ENCODE measurements at places on chromosomes 11 and 22.

DNA sequence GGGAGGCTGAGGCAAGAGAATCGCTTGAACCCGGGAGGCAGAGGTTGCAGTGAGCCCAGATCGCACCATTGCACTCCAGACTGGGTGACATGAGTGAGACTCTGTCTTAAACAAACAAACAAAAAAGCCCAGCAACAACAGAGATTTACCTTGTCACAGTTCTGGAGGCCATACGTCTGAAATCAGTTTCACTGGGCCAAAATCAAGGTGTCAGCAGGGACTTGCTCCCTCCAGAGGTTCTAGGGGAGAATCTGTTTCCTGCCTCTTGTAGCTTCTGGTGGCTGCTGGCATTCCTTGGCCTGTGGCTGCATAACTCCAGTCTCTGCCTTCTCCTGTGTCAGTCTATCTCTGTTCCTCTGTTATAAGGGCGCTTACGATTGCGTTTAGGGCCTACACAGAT is 1.5 kb downstream of the DDX10 start:
- DNase-seq: no peak

DNA sequence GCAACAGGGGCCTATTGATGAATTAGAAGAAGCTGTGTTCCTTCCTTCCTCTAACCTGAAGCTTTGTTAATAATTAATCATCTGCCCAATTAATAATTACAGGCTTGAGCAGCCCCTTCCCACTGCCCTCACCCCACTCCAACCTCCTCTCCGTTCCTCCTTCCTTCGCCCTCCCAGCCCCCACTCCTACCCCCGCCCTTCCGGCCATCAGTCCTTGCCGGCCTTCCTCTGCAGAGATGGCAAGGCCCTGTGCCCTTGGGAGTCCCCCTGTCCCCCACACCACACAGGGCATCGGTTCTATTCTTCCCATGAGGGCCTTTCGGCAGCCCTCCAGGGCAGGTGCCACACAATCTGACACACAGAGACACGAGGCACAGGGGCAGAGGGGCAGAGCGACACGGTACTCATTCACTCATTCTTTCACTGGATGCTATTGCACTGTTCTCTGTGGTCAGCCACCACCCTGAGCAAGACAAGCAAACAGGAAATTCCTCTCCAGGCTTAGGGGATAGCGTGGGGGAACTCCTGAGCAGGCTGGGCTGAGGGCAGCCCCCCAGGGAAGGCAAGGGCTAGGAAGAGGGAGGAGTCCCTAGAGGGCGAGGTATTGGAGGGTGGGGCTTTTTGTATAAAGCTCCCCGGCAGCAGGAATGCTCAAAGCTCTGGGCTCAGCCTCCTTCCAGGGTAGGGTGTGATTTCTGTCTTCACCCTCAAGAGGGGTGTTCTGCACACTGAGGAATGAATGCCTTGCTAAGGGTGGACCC is 14.7 kb downstream of the MGAT3 start:
- no peak for DNase-seq

DNA sequence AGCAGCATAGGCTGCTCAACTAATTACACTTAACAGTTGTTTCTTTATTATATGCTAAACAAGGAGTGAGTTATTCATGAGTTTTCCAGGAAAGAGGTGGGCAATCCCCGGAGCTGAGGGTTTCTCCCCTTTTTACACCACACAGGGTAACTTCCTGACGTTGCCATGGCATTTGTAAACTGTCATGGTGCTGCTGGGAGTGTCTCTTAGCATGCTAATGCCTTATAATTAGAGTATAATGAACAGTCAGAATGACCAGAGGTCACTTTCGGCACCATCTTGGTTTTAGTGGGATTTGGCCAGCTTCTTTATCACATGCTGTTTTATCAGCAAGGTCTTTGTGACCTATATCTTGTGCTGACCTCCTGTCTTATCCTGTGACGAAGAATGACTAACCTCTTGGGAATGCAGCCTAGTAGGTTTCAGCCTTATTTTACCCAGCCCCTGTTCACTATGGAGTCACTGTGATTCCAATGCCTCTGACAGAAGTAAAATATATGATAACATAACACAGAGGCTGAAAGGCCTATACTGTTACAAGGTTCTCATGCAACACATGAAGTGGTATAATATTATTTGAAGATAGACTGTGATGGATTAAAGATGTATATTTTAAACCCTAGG is 41.3 kb upstream of the RDX start:
- DNase-seq: no peak

DNA sequence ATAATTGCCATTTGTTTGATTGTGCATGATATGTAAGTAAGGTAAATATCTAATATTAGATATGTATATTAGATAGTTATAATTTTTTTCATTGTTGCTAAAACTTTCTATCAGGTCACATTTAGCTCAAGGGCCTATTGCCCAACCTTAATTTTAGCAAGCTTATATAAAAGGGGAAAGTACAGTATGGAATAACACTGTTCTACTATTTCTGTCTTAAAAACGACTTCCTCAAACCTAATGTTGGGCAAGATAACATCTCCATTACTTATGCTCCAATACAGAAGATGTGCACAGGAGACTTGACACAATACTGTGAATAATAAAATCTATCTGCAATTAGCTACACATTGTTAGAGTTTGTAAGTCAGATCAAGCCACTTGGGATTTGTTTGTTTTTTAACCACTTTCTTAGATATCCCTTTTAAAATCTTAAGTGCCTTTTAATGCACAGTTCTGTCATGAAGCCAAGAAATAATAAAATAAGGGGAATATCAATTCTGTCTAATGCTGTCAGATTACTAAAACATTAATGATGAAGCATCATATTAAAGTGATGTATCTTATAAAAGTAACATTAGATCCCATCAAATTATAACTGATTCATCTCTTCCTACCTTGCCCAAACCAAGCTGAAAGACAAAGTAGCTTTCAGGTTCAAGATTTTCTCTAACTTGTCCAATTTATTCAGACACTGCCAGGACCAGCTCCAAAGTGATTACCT is 98.1 kb downstream of the SIK3 start:
- no peak for DNase-seq

DNA sequence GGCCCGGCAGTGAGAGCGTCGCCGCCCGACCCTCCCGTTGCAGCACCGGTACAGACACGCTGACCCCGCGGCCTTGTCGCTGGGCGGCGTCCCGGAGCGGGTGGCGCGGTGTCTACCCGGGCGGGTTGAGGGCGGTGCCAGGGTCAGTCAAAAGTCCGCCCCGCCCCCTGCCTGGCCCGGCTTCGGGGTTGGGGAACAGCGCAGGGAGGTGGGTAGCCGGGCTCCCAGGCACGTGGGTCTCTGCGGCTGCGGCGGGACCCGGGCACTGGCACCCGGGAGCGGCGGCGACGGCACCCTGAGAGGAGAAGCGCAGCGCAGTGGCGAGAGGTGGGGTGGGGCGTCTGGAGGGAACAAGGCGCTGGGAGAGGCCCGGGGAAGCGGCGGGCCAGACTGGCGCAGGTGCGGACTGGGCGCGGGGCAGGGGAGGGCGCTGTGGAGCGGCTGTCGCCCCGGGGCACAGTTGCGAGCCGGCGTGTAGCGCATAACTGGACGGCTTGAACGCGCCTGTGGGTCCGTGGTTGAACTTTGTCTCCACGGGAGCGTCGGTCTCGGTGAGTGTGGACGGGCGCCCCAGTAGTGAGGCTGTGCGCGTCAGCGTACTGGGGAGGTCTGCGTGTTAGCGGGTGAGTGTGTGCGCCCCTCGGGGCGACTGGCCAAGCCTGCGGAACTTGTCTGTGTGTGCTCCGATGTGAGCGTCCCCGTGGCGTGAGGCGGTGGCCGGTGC is at the start of gene P2RY2:
Gene P2RY2 (plus strand): TSS at position 176 of the 724 bp plus-strand sequence. CDS start 15,879 bp downstream, outside the sequence.
- no peak for DNase-seq

DNA sequence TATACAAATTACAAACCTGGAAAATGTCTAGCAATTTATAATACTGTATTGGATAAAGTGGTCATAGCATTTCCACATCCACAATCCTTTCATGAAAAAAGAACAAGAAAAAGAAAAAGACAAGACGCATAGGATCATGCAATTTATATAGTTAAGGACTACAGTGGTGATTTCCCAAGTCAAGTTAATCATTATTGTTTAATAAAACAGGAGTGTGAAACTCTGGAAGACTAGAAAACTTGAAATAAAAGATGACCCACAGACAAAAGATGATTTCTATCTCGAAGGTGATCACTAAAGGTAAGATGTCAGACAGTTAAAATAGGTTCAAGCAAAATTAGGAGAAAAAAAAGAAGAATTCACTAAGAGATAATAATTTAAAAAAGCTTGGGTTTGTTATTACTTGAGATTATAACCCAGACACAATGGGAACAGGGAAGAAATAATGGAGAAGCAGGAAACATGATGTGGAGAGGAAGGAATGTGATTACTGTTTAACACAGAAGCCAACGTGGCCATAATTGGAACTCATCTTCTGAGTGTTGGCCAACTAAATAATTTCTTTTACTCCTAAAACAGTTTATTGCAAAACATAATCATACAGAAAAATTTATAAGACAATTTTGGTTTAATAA is 441.2 kb upstream of the ANO3 start:
- no peak for DNase-seq

DNA sequence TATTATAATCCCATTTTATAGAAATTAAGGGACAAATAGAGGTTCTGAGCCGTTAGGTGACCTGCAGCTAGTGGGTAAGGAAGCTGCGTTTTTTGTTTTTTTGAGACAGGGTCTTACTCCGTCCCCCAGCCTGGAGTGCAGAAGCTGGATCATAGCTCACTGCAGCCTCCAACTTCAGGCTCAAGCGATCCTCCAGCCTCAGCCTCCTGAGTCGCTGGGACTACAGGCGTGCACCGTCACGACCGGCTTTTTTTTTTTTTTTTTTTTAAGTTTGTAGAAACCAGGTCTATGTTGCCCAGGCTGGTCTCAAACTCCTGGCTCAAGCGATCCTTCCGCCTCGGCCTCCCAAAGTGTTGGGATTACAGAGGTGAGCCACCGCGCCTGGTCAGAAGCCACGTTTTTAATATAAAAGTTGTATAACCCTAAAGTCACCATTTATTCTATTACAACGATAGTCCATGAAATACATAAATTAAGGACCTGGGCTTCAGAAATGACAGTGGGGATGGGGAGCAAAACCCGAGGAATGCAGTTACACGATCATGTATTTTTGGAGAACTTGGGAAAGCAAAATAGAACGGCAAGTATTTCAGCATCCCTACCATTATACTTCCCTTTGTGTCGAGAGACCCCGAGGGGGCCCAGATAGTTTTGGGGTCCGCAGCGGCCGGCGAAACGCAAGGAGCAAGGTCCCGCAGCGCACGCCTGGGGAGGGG is 638 bp downstream of the SAAL1 start:
- DNase-seq: no peak

DNA sequence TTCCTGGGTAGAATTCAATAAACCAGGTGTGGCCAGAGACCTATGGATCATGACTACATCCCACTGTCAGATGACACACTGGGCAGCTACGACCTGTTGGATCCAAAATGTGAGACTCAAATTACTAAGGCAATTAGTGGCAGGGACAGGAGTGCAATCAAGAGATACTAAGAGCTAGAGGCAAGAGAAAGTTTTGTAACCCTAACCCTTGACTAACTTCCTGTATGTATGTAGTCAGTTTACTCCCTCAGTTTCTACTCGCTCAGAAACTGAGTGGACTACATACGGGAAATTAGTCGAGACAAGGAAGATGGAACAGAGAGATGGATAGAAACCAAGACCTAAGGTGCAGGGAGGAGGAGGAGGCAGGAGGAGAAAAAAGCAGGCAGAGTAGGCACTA is 2.7 kb downstream of the CYB5R2 start:
- DNase-seq: no peak

DNA sequence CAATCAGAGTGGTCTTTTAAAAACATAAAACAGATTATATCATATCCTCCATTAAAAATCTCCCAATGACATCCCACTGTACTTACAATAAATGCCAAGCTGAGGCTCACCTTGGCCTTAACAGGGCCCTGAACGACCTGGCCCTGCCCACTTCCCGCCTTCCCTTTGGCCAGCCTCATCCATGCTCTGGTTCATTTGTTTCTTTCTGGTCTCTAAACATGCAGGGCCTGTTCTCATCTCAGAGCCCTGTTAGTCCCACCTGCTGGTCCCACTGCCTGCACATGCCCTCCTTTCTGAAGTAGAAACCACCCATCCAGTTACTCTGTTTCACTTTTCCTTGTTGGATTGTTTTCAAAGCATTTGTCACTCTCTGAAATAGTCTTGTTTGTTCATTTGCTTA is 227.4 kb downstream of the INSC start:
- no peak for DNase-seq

DNA sequence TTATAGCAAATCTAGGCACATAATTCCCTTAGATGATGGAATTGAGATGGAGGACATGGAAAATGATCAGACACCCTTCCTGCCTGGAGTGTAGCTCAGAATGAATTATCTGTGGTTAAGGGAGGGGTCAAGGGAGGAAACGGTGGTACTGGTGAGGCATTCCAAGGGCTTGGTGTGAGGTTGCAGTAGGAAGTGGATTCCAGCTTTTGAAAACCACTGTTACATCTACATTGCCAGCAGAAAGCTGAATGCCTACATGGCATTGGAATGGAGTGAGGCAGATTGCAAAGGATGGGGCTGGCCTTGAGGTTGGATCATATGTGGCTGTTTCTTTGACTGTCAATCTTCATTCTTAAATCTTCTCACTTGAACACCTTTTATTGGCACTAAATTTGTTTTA is 684.4 kb downstream of the NTM start:
- no peak for DNase-seq

DNA sequence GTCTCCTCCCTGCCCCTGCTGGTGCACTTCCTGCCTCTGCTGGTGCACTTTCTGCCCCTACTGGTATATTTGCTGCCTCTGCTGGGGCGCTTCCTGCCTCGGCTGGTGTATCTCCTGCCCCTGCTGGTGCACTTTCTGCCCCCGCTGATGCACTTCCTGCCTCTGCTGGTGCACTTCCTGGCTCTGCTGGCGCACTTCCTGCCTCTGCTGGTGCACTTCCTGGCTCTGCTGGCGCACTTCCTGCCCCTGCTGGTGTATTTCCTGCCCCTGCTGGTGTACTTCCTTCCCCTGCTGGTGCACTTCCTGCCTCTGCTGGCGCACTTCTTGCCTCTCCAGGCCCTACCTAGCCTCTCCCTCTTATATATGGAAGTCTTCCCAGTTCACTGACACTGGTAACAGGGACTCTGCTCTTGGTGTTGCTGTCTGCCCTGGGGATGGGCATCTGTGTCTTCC is 10.1 kb downstream of the MTFP1 start:
- DNase-seq: no peak

- DNase-seq: no peak
Observed at GRCh38 chr11:65440831-65441499, 18.4 kb downstream of the NEAT1 start.

GRCh38 chr11:77479746-77480352 is 6.0 kb upstream of the PAK1 start:
- no peak for DNase-seq

DNA sequence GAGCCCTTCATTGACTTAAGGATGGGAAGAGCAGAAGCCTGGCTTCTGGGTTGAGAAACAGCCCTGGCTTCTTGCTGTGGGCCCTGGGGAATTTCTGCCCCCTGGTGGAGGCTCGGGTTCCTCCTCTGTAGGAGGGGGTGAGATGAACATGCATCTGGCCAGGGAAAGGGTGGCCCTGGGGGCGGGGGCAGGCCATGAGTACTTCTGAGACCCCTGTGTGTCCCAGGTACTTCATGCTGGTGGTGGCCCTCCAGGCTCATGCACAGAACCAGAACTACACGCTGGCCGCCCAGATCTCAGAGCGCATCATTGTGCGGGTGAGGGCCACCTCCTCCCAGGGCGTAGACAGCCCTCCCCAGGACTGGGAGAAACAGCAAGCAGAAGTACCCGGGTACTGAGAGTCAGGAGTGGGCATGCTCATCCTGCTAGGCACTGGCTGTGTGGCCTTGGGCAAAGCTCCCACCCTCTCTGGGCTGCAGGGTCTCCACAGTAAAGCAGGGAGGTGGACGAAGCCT is 15.8 kb downstream of the TMEM258 start:
- peak; percentile 68 for DNase-seq

Data from putamen (tissue), 1 donor.